ENCODE measurements at places on chromosomes 13 and 19.

DNA sequence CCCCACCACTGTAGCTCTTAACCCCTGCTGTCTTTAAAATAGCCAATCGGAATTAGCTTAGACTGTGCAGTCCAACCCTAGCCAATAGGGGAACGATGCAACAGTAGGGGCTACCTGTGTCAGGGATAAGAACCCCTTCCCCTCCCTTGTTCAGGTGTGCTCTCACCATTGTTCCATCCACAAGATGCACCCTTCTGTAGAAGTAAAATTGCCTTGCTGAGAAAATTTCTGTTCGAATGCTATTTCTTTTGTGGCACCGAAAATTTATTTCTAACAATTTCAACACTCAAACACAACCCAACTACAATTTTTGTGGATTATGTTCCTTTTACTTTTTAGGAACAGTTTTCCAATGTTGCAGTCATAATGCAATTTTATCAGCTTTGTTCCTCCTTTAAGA lies 3.6 kb upstream of the ZNF583 start:
- DNase-seq: no peak

- no peak for DNase-seq
Observed at GRCh38 chr13:100594255-100594654, 5.7 kb upstream of the GGACT start.

GRCh38 chr13:51636349-51636890 lies 52.2 kb downstream of the WDFY2 start:
- no peak for DNase-seq

DNA sequence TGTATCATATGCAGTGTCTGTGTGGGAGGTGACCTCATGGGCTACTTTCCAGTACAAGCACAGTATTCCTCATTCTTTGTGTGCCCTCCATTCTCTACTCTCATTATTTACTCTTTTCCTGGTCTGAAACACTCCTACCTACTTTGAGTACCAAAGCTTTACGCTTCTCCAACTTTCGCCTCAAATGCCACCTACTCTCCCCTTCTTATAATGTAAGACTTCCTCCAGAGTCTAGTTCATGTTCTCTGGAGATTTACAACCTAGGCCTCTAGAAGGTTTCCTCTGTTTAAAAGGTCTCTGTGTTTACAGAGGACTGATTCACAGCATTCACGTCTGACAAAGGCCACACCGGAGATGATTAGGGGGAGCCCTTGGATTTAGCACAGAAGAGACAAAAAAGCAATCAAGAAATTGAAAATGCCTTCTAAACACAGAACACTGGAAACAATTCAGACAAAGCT lies 302.0 kb downstream of the KLF12 start:
- no peak for DNase-seq

DNA sequence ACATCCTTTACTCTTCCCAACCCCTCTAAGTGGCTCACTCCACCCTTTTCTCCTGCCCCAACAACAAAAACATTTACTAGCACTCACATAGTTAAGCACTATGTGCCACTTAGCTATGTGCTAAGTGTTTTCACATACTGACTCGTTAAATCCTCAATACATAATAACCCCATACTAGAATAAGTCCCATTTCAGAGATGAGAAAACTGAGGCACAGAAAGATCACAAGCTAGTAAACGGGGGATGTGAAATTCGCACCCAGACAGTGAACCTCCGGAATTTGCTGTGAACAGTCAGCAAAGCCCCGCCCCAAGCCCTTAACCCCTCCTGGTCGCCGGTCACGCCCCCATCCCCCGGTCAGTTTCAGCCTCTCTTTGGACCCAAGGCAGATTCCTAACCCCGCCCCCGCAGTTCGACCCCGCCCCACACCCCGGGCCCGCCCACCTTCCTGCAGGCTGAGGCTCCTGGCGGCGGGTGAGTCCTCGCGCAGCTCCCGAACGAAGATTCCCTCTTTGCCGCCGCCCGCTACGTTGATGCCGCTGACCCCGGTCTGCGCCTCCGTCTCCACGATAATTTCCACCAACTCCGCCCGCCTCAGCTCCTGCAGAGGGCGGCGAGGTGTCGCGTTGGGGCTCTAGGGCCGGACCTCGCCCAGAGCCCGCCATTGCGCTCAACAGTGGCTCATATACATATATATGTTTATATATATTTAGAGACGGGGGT lies 9.8 kb downstream of the PRX start:
- DNase-seq: peak; percentile 43

GRCh38 chr19:7923295-7924191 lies 2.4 kb downstream of the CTXN1 start:
- DNase-seq: no peak

DNA sequence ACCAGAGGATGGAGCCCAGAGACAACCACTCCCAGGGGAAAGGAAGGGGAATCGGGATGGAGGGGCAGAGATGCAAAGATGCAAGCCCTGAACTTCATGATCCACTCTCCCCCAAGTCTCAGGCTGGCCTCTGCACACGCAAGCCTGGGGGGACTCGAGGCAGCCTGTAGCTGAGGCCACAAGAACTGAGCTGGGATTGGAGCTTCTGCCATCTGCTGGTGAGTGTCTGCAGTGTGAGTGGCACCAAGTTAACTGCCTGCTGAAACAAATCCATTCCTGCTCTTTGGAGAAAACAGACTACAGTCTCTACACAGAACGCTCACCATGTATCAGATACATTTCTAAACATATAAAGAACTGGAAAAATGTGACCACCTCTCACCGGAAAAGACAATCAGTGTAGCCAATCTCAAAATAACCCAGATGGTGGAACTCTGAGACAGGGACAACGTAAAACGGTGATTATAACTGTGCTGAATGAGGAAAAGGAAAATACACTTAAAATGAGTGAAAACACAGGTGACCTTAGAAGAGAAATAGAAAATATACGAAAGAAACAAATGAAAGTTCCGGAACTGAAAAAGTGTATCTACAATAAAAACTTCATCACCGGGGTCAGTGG lies 62.1 kb downstream of the KLF2 start:
- no peak for DNase-seq

DNA sequence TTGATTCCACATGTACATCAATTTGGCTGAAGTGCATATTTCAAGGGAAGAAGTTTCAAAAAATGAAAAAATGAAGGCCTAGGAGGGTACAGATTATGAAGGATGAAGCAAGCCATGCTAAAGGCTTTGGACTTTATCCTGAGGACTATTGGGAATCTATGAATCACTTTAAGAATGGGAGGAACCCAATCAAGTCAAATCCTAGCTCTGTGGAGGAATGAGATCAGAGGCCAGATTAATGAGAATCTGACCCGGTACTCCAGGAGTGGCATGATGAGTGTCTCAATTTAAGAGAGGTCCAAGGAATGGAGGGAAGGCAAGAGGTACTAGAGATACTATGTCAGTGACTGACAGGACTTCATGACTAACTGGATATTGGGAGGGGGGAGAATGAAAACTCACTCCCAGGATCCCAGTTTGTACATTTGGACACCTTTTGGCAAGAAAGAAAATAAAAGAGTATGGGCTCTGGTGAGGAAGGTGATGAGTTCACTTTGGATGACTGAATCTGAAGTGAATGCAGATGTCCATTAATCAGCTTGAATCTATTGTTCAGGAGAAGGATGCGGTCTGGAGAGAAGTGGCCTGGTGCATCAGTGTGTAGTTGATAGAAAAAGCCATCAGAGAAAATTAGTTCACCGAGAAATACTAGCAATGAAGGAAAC lies 349.0 kb downstream of the EFNB2 start:
- DNase-seq: no peak
